ENCODE measurements at places on chromosomes 12 and 14. TPM values are rescaled to one million over a fixed set of nuclear protein-coding genes. Genes with fewer than 3 reads are reported as not detected.

DNA sequence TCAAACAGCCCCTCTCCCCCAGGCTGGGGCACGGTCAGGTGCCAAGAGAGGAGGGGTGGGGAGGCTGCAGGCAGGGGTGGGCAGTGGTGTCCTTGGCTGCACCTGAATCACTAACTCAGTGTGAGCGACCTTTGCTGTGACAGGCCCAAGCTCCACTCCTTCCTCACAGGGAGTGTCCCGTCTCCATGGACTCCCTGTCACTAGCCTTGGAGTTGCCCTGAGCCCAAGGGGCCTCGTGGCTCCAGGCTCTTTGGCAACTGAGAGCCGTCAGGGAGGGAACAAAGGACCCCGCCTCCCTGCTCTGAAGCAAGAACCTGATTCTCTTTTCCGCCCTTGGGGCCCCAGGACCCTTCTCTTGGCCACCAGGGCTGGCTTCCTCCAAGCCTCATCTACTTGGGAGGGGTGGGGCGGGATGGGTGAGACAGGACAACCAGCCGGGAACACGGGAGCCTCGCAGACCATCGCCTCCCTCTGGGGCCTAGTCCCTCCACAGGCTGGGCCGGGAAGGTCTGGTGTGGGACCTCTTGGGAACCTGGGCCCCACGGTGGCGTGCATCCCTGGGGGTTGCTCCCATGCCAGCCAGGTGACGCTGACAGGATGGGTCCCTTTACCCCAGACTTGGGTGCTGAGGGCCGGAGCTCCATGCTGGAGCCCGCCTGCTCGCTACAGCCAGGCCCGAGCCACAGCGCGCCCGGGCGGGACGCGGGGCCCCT is 935 bp upstream of the ADSS1 start:
- no peak for DNase-seq

DNA sequence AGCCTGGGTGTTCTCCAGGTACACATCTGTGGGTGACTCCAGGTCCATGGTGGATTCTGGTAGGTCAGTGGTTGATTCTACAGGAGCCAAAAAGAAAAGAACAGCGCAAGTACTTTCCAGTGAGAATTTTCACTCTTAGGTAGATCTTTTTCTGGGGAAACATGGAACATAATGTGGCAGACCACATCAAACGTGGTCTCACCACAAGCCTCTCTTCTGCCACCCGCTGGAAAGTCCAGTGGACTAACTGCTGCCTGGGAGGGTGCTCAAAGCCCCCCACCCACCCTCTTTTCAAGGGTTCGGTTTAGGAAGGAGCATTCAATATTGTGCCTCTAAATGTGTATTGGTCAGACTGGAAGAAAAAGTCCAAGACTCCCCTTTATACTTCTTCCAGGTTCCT is 36.1 kb upstream of the PRB2 start:
- DNase-seq, result no peak

- no peak for DNase-seq
Observed at GRCh38 chr14:71651228-71651627, 281.0 kb upstream of the RGS6 start.

The CLEC2A gene
- not detected for polyA plus RNA-seq

All from aorta (tissue), 5 donors.